ENCODE measurements at places on chromosomes 12 and 14. TPM values are rescaled to one million over a fixed set of nuclear protein-coding genes. Genes with fewer than 3 reads are reported as not detected.
A peak's percentile ranks its signal among the peaks of the same experiment; 100 is the strongest.

- H3K36me3 ChIP-seq = peaks cover 65% of the 10 kb centered on the region
- DNase-seq = no peak
- H3K4me3 ChIP-seq = no peak overlapping the region
- no peaks in the 10 kb centered on the region for H3K4me1 ChIP-seq
- no peak overlapping the region for H3K27ac ChIP-seq
- no peaks in the 10 kb centered on the region for H3K27me3 ChIP-seq
These were observed 127.1 kb downstream of the PRICKLE1 start for GRCh38 chr12:42462486-42462885.

- DNase-seq = no peak
- no peak overlapping the region for H3K4me3 ChIP-seq
- H3K36me3 ChIP-seq = no peaks in the 10 kb centered on the region
- H3K27me3 ChIP-seq = no peaks in the 10 kb centered on the region
- H3K27ac ChIP-seq = no peak overlapping the region
- no peaks in the 10 kb centered on the region for H3K4me1 ChIP-seq
These were observed 137.5 kb upstream of the KRAS start for GRCh38 chr12:25388183-25388582.

GRCh38 chr12:87518481-87518880, 510.7 kb downstream of the C12orf50 start:
- H3K36me3 ChIP-seq = no peaks in the 10 kb centered on the region
- H3K4me1 ChIP-seq = no peaks in the 10 kb centered on the region
- H3K4me3 ChIP-seq = no peak overlapping the region
- DNase-seq = no peak
- no peak overlapping the region for H3K27ac ChIP-seq

DNA sequence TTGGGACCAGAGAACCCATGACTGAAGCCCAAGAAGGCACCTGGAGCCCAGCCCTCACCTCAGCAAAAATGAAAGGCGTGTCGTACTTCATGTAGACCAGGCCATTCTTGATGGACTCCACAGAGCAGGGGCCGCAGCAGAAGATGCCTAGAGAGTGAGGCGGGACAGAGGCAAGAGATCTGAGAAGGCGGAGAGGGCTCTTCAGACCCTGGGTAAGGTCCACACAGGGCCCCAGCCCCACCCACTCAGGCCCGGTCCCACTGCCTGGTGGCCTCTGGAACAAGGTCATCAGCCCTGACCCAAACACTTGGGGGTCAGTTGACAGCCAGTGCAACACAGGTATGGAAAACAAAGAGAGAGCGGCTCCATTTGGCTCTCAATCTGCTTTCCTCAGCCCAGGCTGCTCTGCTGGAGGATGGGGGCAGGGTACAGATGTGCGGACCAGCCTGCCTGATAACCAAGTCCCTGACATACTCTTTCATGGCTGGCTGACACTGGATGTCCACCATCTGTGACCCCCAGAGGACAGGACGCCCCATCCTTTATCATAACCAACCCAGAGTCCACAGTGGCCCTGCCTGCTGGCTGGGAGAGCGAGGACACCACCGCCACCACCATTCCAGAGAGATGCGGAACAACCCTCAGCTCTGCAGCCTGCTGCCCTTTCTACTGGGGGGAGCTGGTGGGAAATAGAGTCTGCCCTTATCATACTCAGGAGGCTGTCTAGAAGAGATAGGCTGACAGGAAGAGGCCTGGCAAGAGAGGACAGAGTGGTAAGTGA, 6.9 kb downstream of the TGM1 start:
- H3K4me3 ChIP-seq = no peak overlapping the region
- DNase-seq = no peak
- H3K27me3 ChIP-seq = no peaks in the 10 kb centered on the region
- H3K4me1 ChIP-seq = peaks cover 19% of the 10 kb centered on the region
- no peak overlapping the region for H3K27ac ChIP-seq
- peaks cover 19% of the 10 kb centered on the region for H3K36me3 ChIP-seq

DNA sequence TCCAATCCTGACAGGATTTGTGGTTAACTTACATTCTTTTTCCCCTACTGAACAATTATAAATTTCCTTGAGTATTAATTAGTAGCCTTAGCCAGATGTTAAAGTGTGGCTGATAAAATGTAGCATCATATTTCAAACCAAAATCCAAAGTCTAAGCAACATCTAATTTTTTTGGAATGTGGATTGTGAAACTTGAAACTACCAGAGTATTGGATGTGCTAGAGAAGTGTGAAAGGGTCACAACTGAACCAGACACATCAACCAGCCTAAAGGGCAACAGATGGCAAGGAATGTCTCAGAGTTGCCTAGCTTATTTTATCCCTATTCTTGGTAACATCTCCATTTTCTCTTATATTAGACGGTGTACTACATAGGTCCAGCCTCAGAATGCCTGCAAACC, 153.1 kb upstream of the DCN start:
- no peaks in the 10 kb centered on the region for H3K27me3 ChIP-seq
- no peaks in the 10 kb centered on the region for H3K36me3 ChIP-seq
- H3K27ac ChIP-seq = no peak overlapping the region
- no peak overlapping the region for H3K4me3 ChIP-seq

DNA sequence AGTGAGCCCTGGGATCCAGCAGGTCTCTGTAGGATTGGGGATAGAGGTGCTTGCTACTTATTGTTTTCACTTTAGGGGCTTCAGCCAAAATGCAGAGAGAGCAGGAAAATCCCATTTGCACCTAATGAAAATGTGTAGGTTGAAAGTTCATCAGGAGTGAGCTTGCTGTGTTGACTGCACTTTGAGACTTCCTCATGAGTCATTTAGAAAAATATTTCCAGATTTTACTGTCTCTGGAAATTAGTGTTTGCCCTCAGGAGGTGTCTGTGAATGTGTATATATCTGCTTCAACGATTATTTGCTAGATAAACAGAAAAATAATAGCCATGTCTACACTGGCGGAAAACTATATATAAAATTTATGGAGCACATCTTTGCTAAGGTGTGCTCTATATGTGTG, 159.3 kb downstream of the CAND1 start:
- H3K27ac ChIP-seq = no peak overlapping the region
- DNase-seq = no peak
- no peaks in the 10 kb centered on the region for H3K36me3 ChIP-seq
- H3K27me3 ChIP-seq = no peaks in the 10 kb centered on the region
- no peak overlapping the region for H3K4me3 ChIP-seq
- no peaks in the 10 kb centered on the region for H3K4me1 ChIP-seq

DNA sequence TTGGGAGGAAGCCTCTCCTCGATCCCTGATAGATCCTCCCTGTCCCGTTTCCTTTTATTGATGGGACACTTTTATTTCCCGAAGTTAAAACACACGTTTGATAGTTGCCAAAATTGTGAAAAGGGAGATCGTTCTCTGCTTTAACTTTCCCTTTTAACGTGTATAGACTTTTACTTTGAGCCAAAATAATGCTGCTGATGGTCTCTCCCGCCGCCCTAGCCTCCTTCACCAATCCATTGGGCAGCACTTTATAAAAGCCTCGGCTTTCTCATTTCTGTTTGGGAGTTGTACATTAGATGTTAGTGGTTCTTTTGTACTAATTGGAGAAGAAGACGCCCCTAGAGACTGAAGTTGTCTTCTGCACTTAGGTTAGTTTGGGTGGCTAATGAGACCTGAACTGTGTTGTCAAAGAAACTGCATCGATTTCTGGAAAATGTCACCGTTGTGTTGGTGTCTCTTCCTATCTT, 1.4 kb downstream of the TMTC2 start:
- H3K27me3 ChIP-seq = no peaks in the 10 kb centered on the region
- no peak for DNase-seq
- H3K27ac ChIP-seq = peak overlapping the region; percentile 94
- H3K4me1 ChIP-seq = peaks cover 6% of the 10 kb centered on the region
- no peaks in the 10 kb centered on the region for H3K36me3 ChIP-seq

The SLC38A4 gene
- 0.60 TPM for total RNA-seq

The MYF5 gene
- not detected for total RNA-seq

The E2F7 gene
- total RNA-seq = not detected

The CCDC38 gene
- not detected for total RNA-seq

Data from upper lobe of left lung (tissue), 6 donors.